T-helper 22 cell (primary cell): ENCODE measurements at places on chromosomes 7 and 10.

DNA sequence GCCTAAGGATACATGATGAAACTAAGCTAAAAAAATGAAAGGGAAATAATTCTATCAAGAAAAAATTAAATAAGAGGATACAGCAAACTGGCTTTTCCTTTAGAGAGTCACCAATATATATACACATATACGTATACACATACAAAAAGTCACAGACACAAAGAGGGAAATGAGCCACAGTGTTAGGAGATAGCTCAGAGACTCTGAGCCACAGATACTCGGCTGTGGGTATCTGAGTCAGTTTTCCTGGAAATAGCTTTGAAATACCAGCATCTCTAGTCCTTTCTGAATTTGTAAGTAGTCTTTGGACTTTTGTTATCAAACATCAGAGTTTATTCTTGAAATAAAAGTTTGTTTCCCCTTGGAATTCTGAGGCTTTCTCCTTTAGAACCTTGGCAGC is 111.8 kb downstream of the TBXAS1 start:
- DNase-seq: no peak

GRCh38 chr10:8677642-8678041 is 623.2 kb downstream of the GATA3 start:
- DNase-seq: no peak

DNA sequence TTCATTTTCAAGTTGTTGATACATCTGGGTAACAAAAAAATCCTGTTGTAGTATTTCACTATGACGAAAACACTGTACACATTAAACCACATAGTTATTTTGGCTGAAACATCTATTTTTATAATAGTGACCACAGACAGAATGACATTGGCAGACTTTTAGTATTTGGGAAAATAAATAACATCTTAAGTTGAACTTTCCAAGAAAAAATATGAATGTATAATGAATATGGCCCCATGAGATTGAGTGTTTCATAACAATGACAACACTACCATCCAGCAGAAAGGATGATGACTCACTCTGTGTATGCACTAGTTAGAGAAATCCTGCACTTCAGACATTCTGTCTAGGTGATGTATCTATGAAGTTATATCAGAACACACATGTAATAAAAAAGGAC is 118.1 kb downstream of the SEMA3D start:
- no peak for DNase-seq

- DNase-seq: no peak
Observed at GRCh38 chr7:26626156-26626555, 238.2 kb downstream of the SKAP2 start.

DNA sequence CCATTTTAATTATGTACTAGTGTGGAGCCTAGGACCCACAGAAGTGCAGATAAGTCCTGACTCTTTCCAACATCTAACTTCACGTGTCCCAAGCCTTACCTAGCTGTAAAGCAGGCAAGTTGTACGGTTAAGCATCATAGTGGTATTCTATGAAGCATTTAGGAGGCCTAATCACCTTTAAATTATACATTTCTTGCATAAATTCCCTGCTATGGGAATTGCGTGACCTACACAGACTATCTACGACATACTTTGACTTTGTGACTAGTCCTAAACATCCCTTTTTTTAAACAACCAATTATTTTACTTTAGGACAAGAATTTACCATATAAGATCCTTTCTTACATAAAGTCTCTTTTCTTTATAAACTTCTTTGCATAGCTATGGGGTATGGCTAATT is 37.7 kb upstream of the LRGUK start:
- DNase-seq: no peak

- no peak for DNase-seq
Observed at GRCh38 chr10:99660662-99661376, 1.5 kb downstream of the ENTPD7 start.

DNA sequence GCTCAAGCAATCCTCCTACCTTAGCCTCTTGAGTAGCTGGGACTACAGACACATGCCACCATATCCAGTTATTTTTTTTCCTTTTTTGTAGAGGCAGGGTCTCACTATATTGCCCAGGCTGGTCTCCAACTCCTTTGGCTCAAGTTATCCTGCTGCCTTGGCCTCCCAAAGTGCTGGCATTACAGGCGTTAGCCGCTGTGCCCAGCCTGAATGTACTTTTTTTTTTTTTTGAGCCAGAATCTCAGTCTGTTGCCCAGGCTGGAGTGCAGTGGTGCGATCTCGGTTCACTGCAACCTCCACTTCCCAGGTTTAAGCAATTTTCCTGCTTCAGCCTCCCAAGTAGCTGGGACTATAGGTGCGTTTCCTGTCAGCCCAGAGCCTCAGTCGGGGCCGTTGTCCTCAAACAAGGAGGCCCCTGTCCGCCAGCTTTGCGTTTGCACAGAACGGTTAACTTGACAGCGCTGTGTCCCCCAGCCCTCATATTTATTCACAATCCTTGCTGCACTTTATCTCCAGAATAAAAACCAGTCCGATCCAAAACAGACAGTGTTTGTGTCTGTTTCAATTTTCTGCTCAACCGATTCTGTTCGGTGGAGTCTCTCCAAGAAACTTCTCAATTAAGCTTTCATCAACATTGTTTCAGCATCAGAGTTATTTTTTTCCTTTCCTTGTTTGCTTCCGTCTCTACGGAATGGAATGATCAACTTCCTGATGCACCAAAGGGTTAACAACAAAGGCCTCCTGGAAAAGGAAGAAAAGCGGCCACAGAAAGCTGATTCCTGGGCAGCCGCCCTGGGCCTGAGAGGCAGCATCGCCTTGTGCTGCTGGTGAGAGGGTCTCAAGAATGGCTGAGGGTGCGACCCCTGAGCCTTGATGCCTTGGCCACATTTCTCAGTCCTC is 64.5 kb downstream of the PDIA4 start:
- no peak for DNase-seq

DNA sequence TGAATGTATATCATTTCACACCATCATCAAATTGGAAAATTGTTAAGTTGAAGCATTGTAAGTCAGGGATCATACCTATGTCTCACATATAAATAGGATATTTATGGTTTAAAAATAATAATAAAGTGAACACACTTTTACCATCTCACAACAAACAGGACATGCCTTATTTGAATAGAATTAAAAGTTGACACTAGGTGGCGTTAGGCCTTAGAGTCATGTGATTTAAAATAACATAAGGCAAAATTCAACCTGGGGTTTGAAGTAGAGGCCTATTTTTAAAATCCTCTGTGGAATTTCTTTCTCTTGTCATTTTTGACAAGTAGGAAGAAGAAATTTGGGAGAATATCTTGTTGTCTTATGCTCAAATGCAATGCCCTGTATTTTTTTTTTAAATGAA is 184.7 kb upstream of the PCDH15 start:
- DNase-seq: no peak

GRCh38 chr7:50226145-50226544 is 78.4 kb upstream of the IKZF1 start:
- no peak for DNase-seq

DNA sequence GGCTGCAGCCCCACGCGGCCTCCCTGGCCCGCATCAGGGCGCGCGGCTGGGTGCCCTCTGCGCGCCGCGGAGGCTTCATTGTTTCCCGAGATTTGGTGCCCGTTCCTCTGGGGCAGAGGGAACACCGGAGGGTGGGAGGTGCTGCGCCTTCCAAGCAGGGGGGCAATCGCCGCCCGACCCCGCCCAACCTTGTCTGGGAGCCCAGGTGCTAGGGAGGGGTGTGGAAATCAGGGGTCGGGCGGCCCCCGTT is 1.0 kb upstream of the NRP1 start:
- DNase-seq: no peak

DNA sequence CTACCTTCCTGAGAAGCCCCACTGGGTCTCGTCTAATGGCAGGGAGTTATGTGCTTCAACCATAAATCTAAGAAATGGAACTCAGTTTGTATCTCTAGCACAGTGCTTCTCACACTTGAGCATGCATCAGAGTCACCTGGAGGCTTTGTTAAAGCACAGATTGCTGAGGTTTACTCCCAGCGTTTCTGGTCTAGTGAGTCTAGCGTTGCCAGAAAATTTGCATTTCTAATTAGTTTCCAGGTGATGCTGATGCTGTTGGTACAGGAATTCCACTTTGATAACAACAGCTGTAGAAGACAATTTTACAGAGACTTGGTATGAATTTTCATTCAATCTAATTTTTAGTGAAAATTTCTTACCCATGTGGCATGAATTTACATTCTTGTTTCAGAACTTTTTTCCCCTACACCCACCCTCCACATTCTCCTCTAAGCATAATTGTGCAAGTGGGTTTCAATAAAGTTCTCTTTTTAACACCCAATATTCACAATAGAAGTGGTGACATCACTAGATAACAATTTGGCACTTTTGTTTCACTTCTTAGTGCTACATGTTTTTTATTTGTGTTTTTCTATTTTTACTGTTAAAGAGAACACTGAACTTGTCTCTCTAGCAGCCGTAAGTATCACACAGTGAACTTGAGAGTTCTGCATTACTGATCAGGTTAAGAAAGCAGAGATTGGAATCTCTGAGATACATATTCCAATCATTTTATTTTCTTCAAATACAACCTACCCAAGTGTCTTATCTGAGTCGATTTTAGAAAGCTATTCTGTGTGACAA is 48.4 kb upstream of the BET1 start:
- no peak for DNase-seq

- no peak for DNase-seq
Observed at GRCh38 chr7:2313450-2314208, 612 bp downstream of the SNX8 start.

DNA sequence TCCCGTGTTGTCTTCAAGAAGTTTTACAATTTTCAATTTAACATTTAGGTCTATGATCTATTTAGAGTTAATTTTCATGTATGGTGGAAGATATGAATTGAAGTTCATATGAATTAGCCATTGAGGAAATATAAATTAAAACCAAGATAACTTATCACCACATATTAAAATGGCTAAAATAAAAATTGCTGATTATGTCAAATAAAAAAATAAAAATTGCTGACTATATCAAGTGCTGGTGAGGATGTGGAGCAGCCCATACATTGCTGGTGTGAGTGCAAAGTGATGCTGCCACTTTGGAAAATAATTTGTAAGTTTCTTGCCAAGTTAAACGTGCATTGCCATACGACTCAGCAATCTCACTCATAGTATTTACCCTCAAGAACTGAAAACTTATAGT is 44.6 kb upstream of the AHR start:
- DNase-seq: no peak

DNA sequence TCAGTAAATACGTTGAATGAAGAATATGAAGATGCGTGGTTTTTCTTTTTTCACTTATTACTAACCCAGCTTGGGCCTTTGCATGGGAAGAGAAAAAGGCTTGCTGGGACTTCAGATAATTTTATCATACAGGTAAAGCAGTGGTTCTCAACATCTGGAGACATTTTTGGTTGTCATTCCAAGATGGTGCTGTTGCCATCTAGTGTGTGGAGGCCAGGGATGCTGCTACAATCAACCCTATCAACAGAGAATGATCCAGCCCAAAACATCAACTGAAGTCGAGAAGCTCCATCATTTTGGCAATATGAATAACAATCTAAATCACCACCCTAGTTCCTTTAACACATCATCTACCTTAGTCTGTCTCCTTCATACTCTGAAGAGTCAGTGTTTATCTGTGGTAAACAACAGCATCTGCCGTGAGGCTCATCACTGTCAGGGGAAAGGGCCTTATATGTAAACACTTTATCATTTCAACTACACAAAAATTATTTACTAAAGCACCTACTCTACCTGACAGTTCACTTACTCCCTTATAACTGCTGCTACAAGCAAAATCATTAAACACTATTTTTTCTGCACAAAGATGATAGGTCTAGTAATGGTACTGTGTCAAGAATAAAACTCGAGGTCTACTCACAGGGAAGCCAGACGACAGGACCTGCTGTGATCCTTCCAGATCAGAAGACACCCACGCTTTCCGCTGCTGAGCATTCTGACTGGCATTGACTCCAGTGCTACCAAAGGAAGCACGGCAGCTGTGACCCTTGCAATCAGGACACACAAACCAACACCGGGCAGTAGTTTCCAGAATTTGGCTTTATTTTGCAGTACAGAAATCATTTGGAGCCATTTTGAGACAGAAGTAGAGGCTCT is 48.6 kb downstream of the GDI2 start:
- DNase-seq: no peak

- no peak for DNase-seq
Observed at GRCh38 chr7:12635830-12636229, 51.6 kb upstream of the ARL4A start.

- DNase-seq: no peak
Observed at GRCh38 chr7:29154076-29154475, 7.7 kb upstream of the CPVL start.

- no peak for DNase-seq
Observed at GRCh38 chr7:73504017-73504416, 18.1 kb downstream of the BAZ1B start.

DNA sequence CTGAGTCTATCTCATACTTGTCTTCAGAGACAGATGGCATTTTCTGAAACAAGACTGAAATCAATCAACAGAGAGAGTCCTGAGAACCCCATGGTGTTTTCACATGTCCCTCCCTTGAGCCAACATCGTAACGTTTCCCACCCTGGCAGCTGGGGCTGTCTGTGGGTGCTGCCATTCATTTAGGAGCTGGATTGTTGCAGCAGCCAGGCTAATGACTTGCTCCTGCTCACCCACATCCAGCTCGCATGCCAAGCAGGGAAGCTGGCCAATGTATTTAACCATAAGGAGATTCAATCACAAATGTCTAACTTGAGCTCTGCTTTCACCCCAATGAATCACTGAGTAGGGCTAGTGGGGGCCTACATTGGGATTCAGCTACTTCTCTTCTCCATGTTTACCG is 146.1 kb downstream of the ADRA2A start:
- DNase-seq: no peak

DNA sequence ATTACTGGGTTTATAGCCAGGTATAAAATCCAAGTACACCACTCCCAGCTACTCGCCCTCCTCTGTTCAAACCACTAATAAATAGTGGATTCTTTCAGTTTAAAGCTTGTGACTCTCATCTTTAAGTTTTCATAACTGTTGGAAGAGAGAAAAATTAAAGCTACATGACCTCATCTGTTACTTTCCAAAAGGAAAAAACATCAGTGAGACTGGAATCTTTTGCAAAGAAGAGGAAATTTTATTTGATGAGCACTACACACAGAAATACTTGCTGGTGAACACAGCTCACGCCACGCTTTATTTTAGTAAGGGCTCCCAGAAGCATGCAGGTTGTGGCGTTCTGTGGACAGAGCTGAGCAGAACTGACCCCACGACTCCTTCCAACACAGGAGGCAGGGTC is 527.0 kb upstream of the MGMT start:
- DNase-seq: no peak

DNA sequence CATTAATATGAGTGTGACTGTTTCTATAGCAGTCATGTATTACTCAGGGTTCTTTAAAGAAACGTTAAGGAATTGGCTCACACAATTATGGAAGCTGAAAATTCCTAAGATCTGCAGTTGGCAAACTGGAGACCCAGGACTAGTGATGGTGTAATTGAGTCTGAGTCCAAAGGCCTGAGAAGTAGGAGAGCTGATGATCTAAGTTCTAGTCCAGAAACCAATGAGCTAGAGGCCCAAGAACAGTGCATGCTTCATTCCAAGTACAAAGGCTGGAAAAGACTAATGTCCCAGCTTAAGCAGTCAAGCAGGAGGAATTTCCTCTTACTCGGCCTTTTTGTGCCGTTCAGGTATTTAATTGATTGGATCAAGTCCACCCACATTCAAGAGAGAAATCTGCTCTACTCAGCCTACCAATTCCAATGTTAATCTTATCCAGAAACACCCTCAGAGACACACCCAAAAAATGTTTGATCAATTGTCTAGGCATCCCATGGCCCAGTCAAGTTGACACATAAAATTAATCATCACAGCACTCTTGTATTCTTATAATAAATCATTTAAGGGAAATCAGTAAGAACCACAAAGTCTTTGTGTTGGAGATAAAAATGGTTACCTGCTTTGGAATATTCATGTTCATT is 312.1 kb downstream of the PRKG1 start:
- no peak for DNase-seq

GRCh38 chr7:130838738-130839137 is 104.7 kb upstream of the KLF14 start:
- no peak for DNase-seq
